ENCODE measurements at places on chromosomes 2 and 18.
A peak's percentile ranks its signal among the peaks of the same experiment; 100 is the strongest.

GRCh38 chr2:73091164-73091563 lies 19.7 kb upstream of the SFXN5 start:
- no peak for DNase-seq

DNA sequence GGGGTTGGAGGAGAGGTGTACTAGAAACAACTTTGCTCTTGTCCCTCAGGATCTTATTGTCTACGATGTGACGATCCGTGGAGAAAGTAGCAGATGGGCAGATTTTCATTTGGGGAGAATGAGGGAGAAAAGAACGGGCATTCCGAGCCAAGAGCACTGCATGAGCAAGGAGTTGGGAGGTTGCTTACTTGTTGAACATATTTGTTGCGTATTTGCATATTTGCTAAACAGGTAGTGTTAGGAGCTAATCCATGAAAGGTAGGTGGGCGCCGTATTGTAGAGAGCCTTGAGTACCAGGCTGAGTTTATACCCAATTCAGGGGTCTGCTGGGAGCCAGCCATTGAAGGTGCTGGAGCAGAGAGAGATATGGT lies 490 bp downstream of the BCS1L start:
- no peak for DNase-seq

DNA sequence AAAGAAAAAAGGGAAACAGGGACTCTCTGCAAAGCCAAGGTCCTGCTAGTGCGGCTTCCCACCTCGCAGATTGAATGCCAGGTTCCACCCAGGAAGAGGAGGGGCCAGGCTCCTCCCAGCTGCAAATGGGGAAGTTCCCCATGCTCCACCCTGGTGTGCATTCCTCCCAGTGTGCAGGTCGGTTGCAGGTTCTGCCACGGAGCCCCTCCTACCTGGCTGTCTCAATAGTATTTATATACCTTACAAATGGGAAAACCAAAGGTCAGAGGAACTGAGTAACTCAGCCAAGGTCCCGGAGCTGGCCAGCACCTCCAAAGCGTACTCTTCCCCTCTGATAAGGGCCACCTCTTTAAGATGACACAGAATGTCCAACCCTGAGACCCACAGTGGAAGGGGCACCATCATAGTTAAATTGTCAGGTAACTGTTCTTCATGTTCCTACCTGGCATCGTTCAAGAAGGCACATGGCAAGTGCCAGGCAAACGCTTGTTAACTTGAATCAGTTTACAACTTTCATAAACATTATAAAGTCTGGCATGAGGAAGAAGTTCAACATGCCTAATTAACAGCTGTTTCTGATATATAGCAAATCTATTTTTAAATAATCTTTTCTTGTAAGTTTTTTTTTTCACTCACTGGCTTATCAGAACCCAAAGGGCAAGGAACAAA lies 35.5 kb downstream of the POU3F3 start:
- no peak for DNase-seq

DNA sequence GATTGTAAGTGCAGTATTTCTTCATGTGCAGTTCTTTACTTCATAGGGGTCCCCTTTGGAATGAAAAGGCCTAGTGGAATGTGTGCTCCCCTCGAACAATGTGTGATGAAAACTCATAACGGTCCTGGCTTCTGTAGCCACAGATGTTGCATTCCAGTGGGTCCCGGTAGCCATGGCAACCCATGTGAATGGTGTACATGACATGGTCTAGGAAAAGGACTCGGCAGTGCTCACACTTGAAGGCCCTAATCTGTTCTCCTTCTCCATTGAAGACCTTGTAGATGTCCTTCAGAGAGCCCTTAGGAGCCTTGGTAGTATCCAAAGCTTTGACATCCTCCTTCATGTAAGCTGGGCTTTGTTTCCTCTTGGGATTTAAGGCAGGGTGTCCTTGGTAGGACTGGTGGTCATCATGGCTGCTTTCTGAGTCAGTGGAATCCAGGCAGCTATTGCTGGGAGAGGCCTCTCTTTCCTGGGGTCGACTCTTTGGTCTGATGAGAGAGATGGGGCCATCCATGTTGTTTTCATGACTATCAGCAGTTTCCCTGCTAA lies 144.0 kb downstream of the IKZF2 start:
- DNase-seq = no peak

DNA sequence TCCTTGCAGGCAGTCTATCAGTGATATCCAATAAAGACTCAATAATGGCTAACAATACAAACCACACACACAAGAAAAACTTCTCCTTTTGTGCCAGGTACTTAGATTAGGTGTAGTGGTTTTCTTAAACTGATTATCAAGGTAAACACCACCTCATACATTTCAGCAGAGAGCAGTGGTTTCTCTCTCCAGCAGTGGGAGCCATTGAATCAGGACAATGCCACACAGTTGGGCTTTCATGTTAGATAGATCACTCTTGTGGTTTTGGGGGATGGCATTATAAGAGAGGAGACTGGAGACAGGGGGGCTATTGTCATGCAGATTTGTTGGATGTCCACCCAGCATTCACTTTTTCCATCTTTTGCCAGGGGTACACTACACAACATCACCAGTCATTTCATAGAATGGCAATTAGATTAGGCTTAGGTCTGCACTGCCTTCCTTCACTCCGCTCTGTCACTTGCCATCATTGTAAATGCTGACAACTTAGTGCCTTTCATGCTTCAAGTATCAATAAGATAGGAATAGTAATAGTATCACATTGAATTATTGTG lies 13.6 kb upstream of the IRS1 start:
- no peak for DNase-seq

DNA sequence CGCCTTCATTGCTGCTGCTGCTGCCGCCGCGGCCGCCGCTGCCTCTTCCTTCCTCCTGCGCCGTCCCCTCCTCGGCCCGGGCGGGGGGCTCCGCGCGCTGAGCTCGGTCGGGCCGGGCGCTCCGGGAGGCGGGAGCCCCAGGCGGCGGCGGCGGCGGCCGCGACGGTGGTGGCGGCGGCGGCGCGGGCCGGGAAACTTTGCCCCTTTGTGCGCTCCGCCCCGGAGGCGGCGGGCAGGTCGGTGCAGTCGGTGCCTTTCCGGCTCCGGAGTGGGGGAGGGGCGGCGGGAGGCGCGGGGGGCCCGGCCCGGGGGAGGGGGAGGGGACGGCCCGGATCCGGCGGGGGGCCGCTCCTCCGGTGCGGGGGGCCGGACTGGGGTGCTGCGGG lies 205 bp downstream of the TET3 start:
- no peak for DNase-seq

DNA sequence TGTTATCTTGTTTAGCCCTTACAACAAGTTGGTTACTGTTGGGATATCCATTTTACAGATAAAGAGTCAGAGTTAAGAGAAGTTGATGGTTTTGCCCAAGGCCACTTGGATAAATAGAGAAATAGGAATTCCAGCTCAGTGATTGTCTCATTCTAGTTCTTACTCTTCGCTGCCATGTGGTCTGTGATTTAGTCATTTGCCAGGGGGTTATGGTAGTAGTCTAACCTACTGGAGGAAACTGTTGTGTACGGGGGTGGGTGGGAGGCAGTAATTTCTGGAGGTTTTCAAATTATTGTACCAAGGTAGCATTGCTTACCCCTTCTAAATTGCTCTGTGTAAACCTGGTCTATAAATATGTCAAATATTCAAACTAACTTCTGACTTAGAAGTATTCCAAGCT lies 110.4 kb downstream of the MAP2 start:
- DNase-seq = no peak

DNA sequence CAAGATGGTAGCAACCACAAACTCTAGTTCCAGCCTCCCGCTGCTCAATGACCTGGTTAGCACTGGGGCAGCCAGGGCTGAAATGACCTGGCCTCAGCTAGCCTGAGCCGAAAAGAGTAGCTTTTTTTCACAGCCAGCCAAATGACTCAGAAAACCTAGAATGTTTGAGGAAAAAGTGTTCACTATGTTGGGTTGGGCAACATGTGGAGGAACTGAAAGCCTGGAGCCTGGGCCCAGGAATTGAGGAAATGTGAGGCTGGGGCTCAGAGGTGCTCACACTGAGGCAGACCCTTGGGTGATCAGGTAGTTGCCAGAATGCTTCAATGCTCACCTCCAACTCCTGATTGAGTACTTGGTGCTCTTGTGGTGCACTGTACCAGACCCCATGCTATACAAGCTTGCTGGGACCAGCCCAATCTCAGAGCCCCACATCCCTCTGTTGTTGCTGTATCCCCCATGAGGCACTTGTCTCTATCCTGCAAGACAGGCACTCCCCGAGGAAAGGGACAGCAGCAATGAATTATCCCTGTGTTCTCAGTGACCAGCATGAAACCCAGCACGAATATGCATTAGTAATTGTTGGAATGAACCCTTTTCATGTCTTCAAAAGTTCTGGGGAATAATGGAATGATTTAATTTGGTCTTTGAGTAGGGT lies 116.2 kb downstream of the USP34 start:
- peak; percentile 36 for DNase-seq

DNA sequence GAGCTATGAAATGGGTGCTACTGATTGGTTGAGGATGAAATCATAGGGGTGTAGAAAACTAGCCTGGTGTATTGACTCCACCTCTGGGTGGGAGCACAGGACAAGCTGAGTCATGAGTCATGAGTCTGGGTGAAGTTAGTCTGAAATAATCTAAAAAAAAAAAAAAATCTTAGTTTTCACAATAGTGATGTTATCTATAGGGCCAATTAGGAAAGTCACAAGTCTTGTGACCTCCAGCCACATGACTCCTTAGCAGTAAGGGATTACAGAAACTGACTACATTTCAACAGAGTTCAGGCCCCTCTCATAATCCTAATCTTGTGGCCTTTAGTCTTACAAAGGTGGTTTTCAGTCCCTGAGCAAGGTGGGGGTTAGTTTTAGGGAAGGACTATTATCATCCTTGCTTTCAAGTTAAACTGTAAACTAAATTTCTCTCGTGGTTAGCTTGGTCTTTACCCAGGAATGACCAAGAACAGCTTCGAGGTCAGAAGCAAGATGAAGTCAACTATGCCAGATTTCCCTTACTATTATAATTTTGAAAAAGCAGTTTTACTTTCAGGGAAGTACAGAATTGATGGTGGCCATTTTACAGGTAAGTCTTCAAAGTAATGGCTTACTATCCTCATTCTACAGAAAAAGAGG lies 338.0 kb upstream of the GYPC start:
- peak; percentile 42 for DNase-seq

DNA sequence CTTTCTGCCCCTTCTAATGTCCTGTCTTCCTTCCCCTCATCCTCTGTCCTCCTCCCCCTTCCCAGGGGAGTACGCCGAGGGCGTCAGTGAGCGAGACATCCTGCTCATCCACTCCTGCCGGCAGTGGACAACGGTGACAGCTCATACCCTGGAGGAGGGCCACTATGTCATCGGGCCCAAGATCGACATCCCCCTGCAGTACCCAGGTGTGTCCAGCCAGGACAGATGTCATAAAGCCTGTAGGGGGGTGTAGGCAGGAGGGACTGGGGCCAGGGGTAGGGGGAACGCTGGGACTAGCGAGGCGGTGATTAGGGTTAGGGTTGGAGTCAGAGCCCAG lies 3.4 kb downstream of the GAREM2 start:
- DNase-seq = no peak

DNA sequence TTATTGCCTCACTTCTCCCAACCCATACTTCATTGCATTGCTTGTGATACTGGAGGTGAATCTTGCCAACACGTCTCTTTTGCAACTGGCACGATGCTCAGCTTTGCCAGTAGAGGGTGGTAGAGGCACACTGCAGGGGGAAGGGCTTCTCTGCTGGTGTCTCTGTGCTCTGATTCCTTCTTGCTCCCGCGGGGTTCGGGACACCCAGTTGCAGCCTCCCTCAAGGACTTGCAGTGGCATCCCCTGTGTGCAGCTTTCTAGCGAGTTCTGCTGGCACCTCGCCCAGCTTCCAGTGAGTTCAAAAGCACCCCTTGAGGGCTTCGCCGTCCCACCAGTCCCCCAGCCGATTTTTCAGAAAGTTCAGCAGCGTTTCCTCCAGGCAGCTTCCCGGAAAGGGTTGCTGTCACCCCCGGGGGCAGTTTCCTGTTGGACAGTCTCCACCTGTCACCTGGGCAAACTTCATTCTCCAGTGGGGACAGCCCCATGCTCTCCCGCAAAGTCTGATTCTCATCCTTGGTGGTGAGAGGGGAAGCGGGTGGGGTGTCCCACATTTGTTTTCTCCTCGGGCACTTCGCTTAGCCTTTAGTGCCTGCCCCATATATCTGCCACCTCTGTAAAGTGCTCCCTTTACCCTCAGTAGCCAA lies 35.4 kb upstream of the EN1 start:
- DNase-seq = peak; percentile 14

DNA sequence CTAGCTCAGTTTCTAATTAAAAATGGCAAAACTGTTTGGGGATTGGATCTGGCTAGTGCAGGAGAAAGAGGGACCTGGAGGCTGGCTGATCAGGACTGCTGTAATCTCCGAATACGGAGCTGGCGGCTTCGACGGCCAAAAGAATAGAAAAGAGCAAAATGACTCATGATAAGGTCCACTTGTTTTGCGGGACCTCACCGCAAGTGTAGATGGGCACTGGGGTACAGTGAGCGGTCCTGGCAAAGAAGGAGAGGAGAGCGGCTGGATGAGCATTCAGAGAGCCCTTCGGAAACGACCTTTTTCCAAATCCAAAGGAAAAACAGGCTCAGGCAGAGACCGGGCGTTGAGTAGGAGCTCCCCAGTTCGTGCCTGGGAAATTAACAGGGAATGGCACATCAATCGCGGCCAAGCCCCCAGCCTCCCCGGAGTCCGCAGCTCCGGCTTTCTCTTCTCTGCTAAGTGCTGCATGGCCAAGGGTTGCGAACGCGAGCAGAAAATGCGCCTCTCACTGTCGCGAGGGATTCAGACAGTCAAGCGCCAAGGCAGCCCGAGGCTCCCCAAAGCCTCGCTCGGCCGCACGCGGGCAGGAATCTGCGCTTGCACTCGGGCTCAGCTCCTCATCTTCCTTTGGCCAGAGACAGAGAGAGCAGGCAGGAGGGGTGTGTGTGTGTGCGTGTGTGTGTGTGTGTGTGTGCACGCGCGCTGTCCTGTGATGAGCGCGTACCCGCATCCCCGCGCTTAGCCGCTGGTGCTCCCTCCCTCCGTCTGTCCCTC lies 1.8 kb downstream of the DCC start:
- no peak for DNase-seq

DNA sequence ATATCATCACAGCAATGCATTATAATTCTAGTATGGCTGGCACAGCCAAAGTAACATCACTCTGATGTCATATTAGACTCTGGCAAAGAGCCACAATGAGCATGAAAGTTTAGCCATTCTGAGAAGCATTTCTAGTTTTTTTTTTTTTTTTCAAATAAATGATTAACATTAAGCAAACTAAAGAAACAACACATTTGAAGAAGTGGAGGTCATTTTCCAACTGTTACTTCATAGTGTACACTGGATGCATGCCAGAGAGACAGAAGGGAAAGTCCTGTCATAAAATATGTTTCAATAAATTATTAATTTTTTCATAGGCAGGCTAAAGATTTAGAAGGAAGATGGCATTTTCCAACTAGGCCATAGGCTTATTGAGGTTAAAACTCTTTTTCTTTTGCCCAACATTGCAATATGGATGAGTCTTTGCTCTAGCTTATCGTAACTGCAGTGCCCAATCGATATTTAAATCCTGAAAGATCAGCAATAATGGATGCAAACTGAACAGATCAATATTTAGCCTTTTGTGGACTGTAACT lies 1630.4 kb upstream of the ACVR2A start:
- no peak for DNase-seq

DNA sequence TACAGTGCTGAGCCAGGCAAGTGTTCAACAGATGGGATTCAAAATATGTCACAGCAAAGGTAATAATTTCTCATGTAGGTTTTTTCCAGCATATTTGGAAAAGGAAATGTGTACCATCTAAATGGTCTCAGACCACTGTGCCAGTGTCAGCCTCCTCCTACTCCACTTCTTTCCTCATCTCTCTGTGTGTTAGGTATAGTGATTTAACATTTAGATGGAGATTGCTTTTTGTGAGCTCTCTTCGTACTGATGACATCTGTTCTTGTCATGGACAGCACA lies 80.9 kb upstream of the TSPYL6 start:
- DNase-seq = no peak
